ENCODE measurements at places on chromosomes 4 and X. TPM values are rescaled to one million over a fixed set of nuclear protein-coding genes. Genes with fewer than 3 reads are reported as not detected.

DNA sequence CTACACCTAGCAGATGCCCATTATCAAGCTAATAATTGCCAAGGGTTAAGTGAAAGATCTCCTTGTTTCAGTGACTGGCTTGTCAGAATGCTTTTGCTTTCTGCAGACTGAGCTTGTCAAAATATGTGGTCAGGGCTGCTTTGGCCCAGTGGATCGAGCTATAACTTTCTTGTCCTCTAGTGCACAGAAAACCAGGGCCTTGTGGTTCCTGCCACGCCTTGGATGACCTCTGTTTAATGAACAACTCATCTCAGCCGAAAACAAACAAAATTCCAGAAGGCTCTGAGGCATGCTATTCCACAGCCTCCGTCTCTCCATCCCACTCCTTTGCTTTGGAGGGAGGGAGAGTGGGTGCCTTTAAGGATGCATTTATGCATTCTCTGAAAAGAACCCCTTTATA, 11.3 kb downstream of the EVC start:
- H3K36me3 ChIP-seq = no peaks in the 10 kb centered on the region
- no peaks in the 10 kb centered on the region for H3K27me3 ChIP-seq
- no peak overlapping the region for H3K27ac ChIP-seq
- H3K4me3 ChIP-seq = no peak overlapping the region
- no peak for DNase-seq
- H3K4me1 ChIP-seq = no peaks in the 10 kb centered on the region

DNA sequence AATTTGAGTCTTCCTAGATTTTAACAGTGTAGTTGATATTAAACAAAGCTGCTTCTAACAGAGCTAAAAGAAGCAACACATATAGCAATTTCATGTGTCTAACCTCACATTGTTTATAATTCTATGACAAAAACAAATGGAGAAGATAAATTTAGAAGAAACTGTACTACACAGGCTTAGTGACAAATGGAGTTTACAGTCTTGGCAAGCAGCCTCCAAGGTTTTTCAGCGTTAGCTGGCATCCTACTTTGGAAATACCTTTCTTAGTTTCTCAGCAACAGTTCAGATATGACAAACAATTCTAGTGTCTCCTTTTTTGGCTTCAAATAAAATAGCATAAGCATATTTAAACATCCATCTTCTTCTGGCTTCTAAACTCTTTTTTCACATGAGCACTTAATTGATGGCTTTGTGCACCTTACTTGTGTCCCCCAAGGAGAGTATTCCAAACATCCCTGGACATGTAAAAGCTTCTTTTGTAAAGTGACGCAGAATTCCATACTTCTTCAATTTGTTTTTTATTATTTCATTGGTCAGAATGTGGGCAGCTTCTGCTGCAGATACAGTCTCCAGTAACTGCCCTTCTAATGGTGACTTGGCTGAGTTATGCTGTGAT, 249.8 kb downstream of the ANTXR2 start:
- H3K27me3 ChIP-seq = no peaks in the 10 kb centered on the region
- no peaks in the 10 kb centered on the region for H3K36me3 ChIP-seq
- no peak for DNase-seq
- H3K27ac ChIP-seq = no peak overlapping the region
- H3K4me1 ChIP-seq = no peaks in the 10 kb centered on the region
- no peak overlapping the region for H3K4me3 ChIP-seq

The F8A3 gene
- 0.73 TPM for total RNA-seq

The SLC16A2 gene
- 12.6 TPM for total RNA-seq

DNA sequence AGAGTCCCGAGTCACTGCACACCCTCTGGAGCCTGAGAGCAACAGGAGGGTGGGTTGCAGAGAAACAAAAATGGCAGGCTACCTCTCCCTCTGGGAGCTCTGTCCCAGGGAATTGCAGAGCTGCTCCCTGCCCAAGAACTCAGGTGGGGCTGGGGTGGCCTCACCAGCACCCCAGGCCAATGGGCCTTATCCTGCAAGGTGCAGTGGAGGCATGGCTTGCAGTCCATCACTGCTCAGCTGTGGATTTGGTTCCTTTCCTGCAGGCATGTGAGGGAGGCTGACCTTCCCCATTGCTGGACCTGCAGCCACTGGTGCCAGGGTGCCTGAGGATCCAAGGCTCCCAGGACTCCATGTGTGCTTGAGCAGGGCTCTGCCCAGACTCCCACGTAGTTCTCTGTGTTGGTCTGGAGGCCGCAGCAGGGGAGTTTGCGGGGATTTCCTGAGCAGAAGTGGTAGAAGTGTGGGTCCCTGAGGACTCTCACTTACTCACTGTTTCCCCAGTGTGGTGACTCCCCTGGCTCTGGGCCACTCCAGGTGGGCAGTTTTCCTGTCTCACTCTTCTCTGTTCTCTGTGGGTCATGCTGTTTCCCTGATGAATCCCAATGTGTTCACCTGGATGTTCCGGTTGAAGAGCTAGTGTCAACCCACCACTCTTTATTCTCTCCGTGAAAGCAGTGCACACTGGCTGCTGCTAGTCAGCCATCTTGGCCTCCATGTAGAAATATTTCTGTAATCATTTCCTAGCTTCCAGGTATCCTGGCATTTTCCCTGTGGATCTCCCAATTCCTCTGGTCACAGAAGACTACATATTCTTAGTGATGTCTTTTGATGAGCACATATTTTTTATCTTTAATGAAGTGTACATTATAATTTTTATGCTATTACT, 82.3 kb downstream of the ARHGAP24 start:
- no peaks in the 10 kb centered on the region for H3K4me1 ChIP-seq
- H3K4me3 ChIP-seq = no peak overlapping the region
- no peak overlapping the region for H3K27ac ChIP-seq
- no peak for DNase-seq
- no peaks in the 10 kb centered on the region for H3K27me3 ChIP-seq

DNA sequence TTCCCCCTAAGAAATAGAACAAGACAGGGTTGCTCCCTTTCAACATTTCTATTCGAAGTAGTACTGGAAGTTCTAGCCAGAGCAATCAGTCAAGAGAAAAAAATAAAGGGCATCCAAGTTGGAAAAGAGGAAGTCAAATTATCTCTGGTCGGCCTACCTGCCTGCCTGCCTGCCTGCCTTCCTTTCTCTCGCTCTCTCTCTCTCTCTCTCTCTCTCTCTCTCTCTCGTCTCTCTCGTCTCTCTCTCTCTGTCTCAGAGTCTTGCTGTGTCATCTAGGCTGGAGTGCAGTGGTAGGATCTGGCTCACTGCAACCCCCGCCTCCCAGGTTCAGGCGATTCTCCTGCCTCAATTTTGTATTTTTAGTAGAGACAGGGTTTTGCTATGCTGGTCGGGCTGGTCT, 42.9 kb downstream of the CCKAR start:
- DNase-seq = no peak
- no peaks in the 10 kb centered on the region for H3K4me1 ChIP-seq
- no peaks in the 10 kb centered on the region for H3K27me3 ChIP-seq
- H3K4me3 ChIP-seq = no peak overlapping the region

DNA sequence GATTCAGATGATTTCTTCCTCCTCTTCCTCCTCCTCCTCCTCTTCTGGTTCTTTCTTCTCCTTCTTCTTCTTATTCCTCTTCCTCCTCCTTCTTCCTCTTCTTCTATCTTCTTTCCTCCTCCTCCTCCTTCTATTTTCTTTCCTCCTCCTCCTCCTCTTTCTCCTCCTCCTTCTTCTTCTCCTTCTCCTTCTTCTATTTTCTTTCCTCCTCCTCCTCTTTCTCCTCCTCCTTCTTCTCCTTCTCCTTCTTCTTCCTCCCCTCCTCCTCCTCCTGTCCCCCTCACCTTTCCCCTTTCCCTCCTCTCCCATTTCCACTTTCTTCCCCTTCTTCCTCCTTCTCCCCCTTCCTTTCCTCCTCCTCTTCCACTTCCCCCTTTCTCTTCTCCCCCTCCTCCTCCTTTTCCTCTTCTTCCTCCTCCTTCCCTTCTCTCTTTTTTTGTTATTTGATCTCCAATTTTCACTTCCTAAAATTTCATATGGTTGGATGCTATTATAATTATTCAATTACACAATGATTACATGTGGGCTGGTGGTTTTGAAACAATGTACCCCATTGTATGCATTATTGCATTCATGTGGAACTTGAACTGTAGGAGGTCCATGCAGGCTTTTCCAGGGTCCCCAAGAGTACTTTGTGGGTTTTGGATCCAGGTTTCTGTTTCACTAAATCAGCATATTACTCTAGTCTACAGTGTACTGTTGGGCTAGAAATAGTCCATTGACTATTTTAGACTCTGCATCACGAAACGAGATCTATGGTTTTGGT, 68.1 kb downstream of the SORBS2 start:
- H3K27ac ChIP-seq = no peak overlapping the region
- no peak for DNase-seq
- no peaks in the 10 kb centered on the region for H3K27me3 ChIP-seq
- no peaks in the 10 kb centered on the region for H3K36me3 ChIP-seq

DNA sequence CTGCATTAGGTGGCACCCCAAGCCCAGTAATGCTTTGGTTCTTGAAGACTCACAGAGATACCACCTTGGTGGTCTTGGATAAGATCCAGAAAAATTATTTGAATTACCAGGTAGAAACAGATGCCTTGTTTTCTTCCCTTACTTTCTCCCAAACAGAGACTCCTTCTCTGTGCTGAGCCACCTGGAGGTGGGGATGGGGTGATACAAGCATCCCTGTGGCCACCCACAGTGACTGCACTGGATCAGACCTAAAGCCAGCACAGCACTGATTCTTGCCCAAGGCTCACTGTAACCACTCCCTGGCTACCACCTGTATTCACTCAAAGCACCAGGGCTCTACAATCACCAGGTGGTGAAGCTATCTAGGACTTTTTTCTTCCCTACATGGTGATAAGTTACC, 156.8 kb downstream of the TEX13A start:
- no peak overlapping the region for H3K27ac ChIP-seq
- H3K4me1 ChIP-seq = no peaks in the 10 kb centered on the region
- no peaks in the 10 kb centered on the region for H3K27me3 ChIP-seq
- peak; percentile 16 for DNase-seq
- no peak overlapping the region for H3K4me3 ChIP-seq

DNA sequence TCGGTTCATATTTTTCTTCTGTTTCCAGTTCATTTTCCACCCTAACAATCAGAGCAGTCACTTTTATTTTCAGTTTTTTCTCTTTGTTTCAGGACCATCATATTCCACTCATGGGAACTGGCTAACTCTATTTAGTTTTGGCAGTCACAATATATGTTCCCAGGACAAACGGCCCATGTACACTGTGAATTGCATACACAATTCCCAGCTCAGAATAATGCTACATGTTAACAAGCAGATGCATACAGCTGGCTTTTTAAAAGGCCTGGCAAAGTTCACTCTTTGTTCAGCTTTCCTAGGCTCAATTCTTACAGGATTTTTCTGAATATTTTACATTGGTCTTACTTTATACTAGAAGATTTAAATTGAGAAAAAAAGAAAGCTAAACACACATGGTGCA, 224.9 kb downstream of the ANKRD50 start:
- no peaks in the 10 kb centered on the region for H3K36me3 ChIP-seq
- H3K4me1 ChIP-seq = peaks cover 13% of the 10 kb centered on the region
- no peaks in the 10 kb centered on the region for H3K27me3 ChIP-seq
- H3K27ac ChIP-seq = no peak overlapping the region
- no peak overlapping the region for H3K4me3 ChIP-seq
- DNase-seq = no peak

- no peak for DNase-seq
- H3K4me3 ChIP-seq = no peak overlapping the region
- H3K36me3 ChIP-seq = no peaks in the 10 kb centered on the region
- H3K27ac ChIP-seq = no peak overlapping the region
- no peaks in the 10 kb centered on the region for H3K27me3 ChIP-seq
- H3K4me1 ChIP-seq = no peaks in the 10 kb centered on the region
Measured at GRCh38 chrX:150642423-150642822, 50.8 kb upstream of the MTMR1 start.

- no peak overlapping the region for H3K4me3 ChIP-seq
- no peaks in the 10 kb centered on the region for H3K36me3 ChIP-seq
- H3K4me1 ChIP-seq = peaks cover 6% of the 10 kb centered on the region
Measured at GRCh38 chr4:153058671-153059060, 122.5 kb downstream of the FHDC1 start.

- H3K4me3 ChIP-seq = no peak overlapping the region
- peaks cover 12% of the 10 kb centered on the region for H3K36me3 ChIP-seq
- H3K27me3 ChIP-seq = no peaks in the 10 kb centered on the region
- DNase-seq = no peak
Measured at GRCh38 chrX:56569378-56570057, 6.1 kb downstream of the UBQLN2 start.

- no peaks in the 10 kb centered on the region for H3K27me3 ChIP-seq
- no peak overlapping the region for H3K27ac ChIP-seq
- no peak for DNase-seq
- no peaks in the 10 kb centered on the region for H3K36me3 ChIP-seq
- H3K4me1 ChIP-seq = peaks cover 16% of the 10 kb centered on the region
Measured at GRCh38 chr4:145734576-145735346, 54.8 kb downstream of the C4orf51 start.

The PHEX gene
- total RNA-seq = 0.06 TPM

GRCh38 chr4:8553991-8554405, 26.2 kb upstream of the GPR78 start:
- no peak overlapping the region for H3K27ac ChIP-seq
- no peak overlapping the region for H3K4me3 ChIP-seq
- H3K27me3 ChIP-seq = no peaks in the 10 kb centered on the region
- peak; percentile 45 for DNase-seq

The PARM1 gene
- total RNA-seq = 1.6 TPM

The OPRPN gene
- total RNA-seq = not detected

The TNIP3 gene
- not detected for total RNA-seq

- H3K36me3 ChIP-seq = no peaks in the 10 kb centered on the region
- no peak overlapping the region for H3K4me3 ChIP-seq
- no peaks in the 10 kb centered on the region for H3K27me3 ChIP-seq
- no peak for DNase-seq
- no peak overlapping the region for H3K27ac ChIP-seq
Measured at GRCh38 chr4:184417802-184418511, 56.4 kb downstream of the IRF2 start.

DNA sequence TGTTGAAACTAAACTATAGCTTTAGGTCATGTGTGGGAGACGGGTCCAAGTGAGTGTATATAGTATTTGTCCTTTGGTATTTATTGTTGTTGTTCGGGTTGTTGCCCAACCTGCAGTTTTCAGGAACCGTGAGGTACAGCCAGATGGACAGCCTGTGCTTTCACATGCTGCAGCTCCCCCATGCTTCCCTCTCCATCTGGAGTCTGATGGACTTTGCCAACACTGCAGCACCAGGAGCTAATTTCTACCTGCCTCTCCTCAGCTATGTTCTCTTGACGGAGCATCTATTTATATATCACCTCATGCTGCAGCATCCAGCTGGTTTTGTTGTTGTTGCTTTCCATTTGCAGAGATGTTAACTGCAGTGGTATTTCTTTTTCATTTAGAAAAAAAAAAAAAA, 80.1 kb downstream of the TLL1 start:
- no peaks in the 10 kb centered on the region for H3K4me1 ChIP-seq
- no peak overlapping the region for H3K4me3 ChIP-seq
- no peak overlapping the region for H3K27ac ChIP-seq
- H3K36me3 ChIP-seq = no peaks in the 10 kb centered on the region
- no peaks in the 10 kb centered on the region for H3K27me3 ChIP-seq
- no peak for DNase-seq

- H3K4me3 ChIP-seq = peak overlapping the region; percentile 99
- DNase-seq = peak; percentile 73
- H3K4me1 ChIP-seq = peaks cover 11% of the 10 kb centered on the region
- H3K27me3 ChIP-seq = no peaks in the 10 kb centered on the region
- peak overlapping the region; percentile 68 for H3K27ac ChIP-seq
Measured at GRCh38 chr4:2535376-2536192, 863 bp upstream of the FAM193A start.

The SPP1 gene
- 1.1 TPM for total RNA-seq

The AR gene
- 8.1 TPM for total RNA-seq

- H3K27me3 ChIP-seq = no peaks in the 10 kb centered on the region
- no peak for DNase-seq
- H3K4me1 ChIP-seq = no peaks in the 10 kb centered on the region
- H3K4me3 ChIP-seq = no peak overlapping the region
- H3K36me3 ChIP-seq = peaks cover 3% of the 10 kb centered on the region
- H3K27ac ChIP-seq = no peak overlapping the region
Measured at GRCh38 chr4:108730579-108730978, 32.3 kb downstream of the ETNPPL start.

The NDUFB11 gene
- 86.1 TPM for total RNA-seq
